ENCODE measurements at places on chromosomes 4 and X.

DNA sequence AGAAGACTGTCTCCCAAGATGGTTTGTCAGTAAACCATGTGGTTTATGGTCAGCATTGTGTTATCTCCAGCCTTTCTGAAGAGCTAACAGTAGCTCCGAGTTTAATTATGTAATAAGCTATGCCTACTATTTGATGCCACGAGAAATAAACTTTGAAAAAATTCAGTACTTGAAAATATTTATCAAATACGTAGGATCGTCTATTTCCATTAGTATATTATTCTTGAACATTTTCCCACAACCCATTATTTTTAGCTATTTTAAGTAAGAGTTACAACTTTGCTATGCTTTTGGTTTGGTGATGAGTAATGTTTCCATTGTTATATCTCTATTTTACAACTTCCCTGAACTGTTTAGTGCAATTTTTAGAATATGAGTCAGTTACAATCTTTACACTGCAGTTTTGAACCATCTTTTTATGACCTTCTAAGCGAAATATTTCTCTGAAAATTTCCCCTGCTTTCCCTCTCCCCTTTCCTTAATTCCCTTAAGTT is 44.5 kb upstream of the TRIM2 start:
- peak; percentile 35 for DNase-seq

DNA sequence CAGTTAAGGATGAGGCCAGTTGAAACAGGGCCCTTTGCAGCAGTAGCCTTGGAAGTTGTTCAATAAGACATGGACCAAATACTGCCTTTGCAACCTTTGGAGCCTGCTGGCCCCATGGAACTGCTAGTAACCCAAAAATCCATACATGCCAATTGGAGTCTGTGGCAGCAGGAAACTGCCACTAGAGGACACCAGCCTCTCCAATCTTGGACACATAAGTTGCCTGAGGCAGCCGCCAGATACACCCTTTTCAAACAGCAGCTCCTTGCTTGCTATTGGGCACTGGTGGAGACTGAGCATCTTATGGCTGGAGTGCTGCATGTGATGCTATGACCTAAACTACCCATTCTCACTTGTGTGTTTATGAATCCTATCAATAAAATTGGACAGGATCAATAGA is 14.8 kb upstream of the LAP3 start:
- no peak for DNase-seq

DNA sequence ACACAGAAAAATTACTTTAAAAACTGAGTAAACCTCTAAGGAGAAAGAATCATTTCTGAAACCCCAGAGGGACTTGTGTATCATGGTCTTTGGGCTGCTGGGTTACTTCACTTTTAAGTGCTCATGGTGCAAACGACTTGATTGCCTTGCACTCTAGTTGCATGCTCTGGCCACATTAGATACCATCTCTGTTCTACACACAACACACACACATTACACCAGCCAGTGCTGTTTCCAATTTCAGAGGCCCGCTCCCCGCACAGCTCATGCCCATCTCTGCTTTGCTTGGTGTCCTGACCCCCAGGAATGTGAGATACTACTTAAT is 2.1 kb downstream of the PPP3CA start:
- DNase-seq, result peak; percentile 79

DNA sequence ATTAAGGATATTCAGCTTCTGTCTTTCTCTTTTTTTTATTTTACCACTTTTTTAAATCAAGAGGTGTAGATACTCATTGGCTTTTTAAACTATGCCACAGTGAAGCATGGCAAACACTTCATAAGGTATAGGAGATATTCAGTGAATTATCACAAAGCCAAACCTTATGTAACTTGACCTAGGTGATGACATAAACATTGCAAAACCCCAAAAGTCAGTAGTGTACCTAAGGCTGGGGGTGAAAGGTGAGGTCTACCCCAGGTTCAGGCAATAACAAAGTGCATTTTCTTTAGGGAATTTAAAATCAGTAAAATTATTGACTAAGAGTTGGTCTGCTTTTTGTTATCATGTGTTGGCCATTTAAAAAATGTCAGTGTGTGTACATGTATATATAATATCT is 39.1 kb downstream of the CDKL5 start:
- DNase-seq, result no peak

DNA sequence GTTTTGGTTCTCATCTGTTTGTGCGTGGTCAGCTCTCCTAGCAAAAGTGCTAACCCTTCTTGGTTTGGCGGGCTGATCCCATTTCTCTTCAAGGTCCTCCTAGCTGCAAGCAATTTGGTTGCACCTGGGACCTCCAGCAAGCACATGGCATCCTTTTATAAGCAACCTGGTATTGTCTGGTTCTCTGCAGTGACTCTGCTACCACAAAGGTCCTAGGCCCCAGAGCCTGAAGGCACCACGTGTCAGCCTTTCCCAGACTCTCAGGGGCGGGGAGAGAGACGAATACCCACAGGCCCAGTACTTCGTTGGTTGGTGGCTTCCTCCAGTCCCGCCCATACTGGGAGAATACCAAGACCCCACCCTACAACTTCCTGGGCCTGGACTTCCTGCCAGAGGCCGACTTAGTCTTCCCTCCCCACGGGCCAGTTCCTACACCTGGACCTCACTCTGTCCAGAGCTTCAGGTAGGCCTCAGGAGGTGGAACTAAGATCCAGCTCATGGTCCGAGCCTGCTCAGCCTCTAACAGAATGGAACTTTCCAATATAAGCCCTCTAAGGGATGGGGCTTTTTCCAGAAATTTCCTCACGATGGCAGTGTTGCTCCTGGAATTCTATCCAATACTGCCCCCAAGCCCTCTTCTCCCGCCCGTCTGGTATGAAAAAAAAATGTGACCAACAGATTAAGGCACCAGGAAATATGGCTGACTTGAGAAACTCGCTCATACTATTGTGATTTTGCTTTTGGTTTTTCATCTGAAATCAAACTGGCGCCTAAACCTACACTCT is 192.5 kb upstream of the STK26 start:
- peak; percentile 1 for DNase-seq

GRCh38 chr4:12452291-12452690 is 1023.6 kb upstream of the HS3ST1 start:
- no peak for DNase-seq
